NCI-H446 treated with DMSO at 0.1 percent for 48 hours (cell line): ENCODE measurements at places on chromosomes 6 and 20.

DNA sequence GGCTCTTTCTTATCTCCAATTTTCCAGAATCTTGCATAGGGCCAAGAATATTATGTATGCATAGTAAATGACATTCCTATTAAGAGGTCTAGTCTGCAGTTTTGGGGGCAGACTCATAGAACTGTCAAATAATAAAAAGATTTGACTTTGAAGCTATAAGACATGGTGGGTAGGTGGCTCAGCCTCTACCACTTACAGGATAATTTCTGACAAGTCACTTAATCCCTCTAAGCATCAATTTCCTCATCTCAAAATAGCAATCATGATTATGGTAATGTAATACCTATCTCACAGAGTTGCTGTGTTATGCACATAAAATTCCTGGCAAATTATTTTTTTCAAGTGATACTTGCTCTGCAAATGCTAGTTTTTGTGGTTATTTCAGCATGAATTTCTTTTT lies 329.1 kb downstream of the PLCB1 start:
- no peak for DNase-seq

DNA sequence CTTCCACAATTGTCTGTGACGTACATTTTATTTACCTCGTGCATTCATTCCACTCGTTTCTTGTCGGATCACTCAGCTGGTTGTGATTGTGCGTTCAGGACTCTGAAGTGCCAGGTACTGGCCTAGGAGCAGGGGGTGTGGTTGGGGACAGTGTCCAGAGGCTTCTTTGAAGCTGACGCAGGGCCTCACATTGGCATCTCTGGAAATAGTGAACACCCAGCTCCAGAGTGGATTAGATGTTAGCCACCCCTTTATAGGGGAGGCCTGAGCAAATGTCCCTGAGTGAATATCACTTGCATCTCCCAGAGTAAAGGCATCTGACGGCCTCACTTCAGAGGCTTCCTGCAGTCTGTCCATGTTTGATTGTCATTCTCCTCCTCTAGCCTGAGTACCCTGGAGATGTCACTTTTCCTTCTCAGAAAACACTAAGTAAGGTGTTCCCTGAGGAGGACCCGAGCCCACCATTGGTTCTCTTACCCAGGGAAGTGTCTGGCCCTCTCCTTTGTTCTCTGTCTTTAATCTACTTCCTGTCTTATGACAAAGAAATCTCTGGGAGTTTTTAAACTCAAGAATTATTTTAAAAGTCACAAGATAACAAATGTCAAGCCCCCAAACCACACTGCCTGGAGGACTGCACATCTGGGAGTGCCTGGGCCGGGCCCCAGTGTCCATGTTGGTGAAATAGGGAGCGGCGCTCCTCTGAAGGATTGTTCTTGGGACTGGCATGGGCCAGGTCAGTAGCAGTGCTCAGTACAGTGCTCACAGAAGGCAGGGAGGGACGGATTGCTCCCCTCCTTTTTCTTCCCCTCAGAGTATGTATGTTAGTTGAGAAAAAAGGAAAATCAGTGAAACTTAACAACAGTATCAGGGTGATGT lies 10.8 kb downstream of the STX16 start:
- no peak for DNase-seq

GRCh38 chr6:16725145-16725864 lies 36.0 kb downstream of the ATXN1 start:
- no peak for DNase-seq

DNA sequence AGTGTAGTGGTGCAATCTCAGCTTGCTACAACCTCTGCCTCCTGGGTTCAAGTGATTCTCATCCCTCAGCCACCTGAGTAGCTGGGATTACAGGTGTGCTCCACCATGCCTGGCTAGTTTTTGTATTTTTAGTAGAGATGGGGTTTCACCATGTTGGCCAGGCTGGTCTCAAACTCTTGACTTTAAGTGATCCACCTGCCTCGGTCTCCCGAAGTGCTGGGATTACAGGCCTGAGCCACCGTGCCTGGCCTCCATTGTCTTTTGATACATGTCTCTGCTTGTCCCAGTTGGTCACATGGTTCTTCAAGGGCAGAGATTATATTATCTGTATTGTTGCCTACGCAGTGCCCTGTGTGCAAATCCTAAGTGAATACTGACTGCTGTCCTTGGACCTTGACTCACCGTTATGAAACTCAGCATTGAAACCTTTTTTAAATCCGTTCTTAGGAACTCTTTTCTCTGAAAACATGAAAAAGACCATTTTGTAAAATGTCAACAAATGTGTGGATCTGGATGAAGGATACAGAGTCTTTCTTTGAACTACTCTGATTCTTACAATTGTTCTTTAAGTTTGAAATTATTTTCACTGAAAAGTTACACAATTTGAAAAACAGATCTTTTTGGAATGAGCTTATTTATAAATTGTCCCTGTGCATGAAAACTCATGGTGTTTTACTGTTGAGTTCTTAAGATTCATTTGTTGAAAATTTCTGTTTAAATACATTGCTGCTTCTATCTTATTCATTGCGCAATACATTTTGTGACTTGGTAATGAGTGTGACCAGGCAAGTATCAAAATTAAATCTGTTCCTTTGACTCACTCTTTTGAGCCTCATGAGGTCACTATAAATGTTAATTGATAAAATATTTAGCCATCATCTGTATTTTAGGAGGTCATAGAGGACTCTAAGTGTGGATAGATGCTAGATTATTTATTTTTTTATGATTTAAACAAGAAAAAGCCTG lies 293.5 kb downstream of the UTRN start:
- DNase-seq = no peak

GRCh38 chr6:14612016-14612980 lies 494.7 kb downstream of the CD83 start:
- DNase-seq = no peak

DNA sequence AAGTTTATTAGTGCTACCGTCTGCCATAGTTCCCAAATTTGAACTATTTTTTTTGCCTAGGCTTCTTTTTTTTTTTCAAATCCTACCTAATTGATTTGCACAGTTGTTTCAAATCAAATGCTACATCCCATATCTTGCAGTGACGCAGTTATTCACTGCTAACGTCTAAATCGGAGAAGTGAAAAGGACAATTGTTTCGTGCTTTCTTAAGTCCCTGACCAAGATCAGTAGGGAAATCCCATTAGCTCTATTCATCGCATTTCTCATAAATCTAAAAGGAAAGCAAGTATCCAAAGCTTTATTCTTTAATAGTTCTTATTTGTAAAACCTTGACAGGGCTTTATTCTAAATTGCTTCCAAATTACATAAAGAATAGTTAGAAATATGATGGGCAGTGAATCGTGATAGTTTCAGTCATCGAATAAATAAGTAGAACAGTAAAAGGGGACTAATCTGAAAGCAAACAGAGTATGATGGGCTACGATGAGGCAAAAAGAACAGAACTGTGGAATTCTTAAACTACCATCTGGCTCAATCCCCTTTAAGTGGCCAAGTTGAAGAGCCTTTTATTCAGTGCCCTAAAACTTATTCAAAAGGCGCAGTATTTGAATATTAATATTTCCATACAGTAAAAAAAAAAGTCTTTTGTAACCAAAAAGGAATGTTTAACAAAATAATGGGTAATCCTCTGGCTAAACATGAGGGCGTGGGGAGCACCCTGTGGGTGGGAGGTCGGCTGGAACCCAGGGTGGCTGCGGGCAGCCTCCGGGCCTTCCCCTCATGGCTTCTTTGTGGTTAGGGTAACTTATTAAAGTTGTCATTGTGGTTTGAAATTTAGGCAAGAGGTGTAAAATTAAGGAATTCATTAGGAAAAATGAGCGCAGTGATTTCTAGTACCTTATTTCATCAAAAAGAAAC lies 3.0 kb upstream of the ARID1B start:
- DNase-seq = no peak

- DNase-seq = no peak
These were observed 210.2 kb downstream of the TMEM200A start for GRCh38 chr6:130575971-130576370.

GRCh38 chr6:77626426-77626825 lies 26.4 kb upstream of the MEI4 start:
- DNase-seq = no peak

- DNase-seq = no peak
These were observed 19.9 kb downstream of the PXT1 start for GRCh38 chr6:36422714-36423100.

DNA sequence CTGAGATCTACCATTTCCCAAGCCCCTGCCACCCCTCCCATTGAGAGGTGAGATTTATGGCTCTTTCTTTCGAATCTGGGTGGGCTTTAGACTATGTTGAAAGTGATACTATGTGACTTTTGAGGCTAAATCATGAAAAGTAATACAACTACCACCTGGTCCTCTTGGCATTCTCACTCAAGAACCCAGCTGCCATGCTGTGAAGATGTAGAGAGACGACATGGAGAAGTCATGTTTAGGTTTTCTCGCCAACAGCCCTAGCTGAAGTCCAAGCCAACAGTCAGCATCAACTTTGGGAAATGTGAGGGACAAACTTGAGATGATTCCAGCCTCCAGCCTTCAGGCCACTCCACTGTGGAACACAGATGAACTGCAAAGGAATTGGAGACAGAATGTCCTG lies 108.7 kb downstream of the SCP2D1 start:
- no peak for DNase-seq

GRCh38 chr6:113414511-113414910 lies 442.6 kb upstream of the MARCKS start:
- DNase-seq = peak; percentile 45

- no peak for DNase-seq
These were observed 13.6 kb upstream of the CALHM6 start for GRCh38 chr6:116447496-116448011.

DNA sequence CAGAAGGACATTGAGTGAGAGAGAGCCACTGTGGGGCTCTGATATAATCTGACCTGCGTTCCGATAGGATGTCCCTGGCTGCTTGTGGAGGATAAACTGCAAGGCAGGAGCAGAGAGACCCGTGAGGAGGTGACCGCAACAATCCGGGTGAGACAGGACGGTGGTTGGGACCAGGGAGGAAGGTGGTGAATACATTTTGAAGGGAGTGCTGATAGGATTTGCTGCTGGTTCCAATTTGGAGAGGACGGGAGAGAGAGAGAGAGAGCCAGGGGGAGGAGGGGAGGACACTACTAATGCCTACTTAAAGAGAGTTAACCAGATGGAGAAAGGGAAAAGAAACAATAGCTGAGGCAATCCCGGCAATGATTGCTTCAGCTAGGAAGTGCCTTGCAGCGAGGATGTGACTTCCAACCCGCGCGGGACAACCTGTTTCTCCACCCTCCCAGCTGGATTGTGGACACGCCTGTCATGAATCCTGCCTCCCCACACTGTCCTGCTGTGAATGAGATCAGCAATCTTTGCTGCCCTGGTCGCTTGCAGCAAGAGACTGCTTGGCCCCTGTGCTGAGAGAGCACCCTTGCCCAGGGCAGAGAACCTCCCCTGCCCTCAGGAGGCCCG lies 199.0 kb upstream of the KCNG1 start:
- DNase-seq = no peak

DNA sequence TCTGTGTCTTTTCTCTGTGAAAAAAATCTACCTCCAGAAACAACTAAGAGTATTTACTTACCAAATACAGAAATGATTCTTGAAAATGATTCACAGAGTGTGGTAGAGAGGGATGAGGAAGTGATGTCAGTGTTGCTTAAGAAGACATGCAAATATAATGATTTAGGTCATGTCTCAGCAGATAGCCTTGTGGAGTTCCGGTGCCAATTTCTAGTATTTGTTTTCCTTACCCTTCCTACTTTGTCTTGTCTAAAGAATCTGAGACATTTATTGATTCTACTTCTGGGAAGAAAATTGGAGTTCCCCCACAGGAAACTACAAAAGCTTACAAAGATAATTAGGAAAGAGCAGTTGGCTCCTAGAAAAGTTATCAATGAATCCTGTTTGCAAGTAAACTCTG lies 68.8 kb downstream of the GJA1 start:
- no peak for DNase-seq

GRCh38 chr20:14049111-14049510 lies 53.8 kb downstream of the MACROD2 start:
- no peak for DNase-seq

- peak; percentile 11 for DNase-seq
These were observed 426.7 kb upstream of the ID4 start for GRCh38 chr6:19410481-19410880.

GRCh38 chr20:14882157-14882556 lies 544.7 kb upstream of the FLRT3 start:
- no peak for DNase-seq

GRCh38 chr6:8803181-8803760 lies 367.9 kb upstream of the SLC35B3 start:
- no peak for DNase-seq

GRCh38 chr20:32567384-32568178 lies 17.6 kb downstream of the NOL4L start:
- DNase-seq = no peak

GRCh38 chr20:23302386-23302785 lies 48.2 kb upstream of the NXT1 start:
- no peak for DNase-seq

- no peak for DNase-seq
These were observed 82.2 kb upstream of the NRSN1 start for GRCh38 chr6:24043848-24044247.

- no peak for DNase-seq
These were observed 175.8 kb upstream of the BMP5 start for GRCh38 chr6:56051202-56051598.

GRCh38 chr6:122752459-122752858 lies 27.1 kb upstream of the FABP7 start:
- DNase-seq = no peak

- no peak for DNase-seq
These were observed 36.7 kb downstream of the CYP24A1 start for GRCh38 chr20:54137115-54137514.

DNA sequence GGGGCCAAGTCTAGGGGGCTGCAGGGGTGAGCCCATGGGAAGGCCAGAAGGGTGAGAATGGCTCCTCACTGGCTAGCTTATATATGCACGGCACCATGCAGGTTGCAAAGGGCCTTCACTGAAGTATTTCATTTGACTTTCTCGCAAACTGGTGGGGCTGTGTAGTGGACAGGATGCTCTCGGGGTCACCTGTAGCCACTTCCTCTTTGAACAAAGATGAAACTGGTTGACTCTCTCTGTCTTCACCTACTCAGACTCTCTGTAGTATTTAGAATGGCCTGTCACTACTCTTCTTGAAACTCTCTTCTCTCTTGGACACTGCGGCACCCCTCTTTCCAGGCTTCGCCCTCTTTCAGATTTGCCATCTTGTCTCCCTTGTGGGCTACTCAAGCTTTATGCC lies 560.5 kb downstream of the PKHD1 start:
- DNase-seq = no peak

DNA sequence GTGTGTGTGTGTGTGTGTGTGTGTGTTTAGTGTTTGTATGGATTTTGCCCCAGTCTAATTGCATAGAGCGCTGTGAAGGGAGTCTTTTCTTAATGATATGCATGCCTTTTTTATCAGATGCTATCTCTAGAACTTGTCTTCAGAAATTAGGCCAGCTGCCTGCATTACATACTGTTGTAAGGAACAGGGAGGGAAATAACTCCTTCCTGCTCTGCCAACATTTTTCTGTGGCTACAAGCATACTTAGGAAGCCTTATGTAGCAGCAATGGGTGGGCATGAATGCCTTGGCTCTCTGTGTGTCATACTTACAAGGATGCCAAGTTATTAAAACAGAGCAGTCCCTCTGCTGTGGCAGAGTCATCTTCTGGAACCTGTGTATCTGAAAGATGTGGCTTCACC lies 8.0 kb upstream of the COL21A1 start:
- no peak for DNase-seq

GRCh38 chr6:129032602-129033001 lies 149.7 kb downstream of the LAMA2 start:
- DNase-seq = no peak

GRCh38 chr20:39568109-39568508 lies 606.0 kb downstream of the DHX35 start:
- no peak for DNase-seq

- DNase-seq = no peak
These were observed at the start of gene PXDC1 for GRCh38 chr6:3751077-3751729. Gene PXDC1 (minus strand): TSS chr6:3751713. CDS start chr6:3751531, 182 bp downstream.

- DNase-seq = no peak
These were observed 87.1 kb downstream of the TRMT6 start for GRCh38 chr20:5863040-5863833.
